Left ventricle myocardium superior (tissue), 1 donor: ENCODE measurements at places on chromosomes 2 and 18. TPM values are rescaled to one million over a fixed set of nuclear protein-coding genes. Genes with fewer than 3 reads are reported as not detected.

GRCh38 chr2:150485871-150486538 lies 1.5 kb downstream of the RND3 start:
- DNase-seq, result peak; percentile 89

DNA sequence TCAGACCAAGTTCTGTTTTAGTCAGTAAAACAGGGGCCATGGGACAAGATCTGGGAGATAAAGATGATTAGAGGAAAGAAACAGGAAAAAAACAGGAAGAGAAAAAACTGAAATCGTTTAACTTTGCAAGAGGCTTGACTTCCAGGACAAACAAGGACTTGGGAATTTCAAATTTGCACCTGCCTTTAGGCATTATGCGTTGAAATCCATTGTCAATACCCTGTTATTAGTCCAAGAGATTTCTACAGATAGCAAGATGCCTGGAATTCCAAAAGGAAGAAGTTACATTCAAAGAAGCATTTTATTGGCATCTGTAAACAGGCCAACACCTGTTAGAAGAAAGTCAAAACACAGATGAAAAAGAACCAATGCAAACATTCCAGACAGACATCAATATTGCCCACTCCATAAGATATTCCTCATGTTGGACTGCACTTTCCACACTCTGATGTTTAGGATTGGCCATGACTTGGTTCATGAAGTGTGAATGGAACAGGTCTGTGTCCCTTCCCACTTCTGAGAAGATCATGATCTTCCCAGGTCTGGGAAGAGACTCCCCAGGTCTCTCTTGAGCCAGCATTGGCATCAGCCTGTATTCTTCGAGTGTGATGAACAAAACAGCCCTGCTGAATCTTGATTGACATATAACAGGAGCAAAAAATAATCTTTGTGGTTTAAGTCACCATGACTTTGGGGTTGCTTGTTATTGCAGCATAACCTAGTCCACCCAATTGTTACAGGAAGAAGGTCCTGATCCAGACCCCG lies 181.4 kb upstream of the FN1 start:
- no peak for DNase-seq

DNA sequence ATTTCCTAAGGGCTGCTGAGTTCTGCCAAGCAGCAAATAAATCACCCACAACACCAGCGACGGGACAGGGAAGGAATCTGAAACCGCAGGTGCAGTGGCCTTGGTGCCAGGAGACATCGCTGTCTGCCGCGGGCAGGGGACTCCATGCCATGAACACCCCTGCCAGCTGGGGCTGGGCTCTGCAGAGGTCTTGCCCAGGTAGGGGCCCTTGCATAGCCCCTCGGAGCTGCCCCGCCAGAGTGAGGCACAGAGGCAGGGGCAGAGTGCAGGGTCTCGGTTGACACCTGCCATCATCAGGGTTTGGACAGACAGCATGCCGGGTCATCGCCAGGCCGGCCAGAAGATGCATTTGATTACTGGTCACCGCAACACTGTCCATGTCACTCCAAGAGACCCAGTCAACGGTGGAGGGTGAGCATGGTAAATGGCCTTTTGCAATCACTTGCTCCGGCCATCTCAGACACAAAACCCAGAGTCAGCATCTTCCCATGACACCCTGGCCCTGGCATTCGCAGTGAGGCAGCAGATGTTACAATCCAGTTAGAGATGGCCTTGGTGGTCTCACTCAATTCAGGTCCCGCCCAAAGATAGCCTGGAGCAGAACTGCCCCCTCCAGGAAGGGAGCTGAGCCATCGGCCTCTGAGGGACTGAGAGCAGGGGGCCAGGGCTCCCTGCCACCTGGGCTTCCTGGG lies 255.4 kb downstream of the NDUFA10 start:
- DNase-seq, result no peak

DNA sequence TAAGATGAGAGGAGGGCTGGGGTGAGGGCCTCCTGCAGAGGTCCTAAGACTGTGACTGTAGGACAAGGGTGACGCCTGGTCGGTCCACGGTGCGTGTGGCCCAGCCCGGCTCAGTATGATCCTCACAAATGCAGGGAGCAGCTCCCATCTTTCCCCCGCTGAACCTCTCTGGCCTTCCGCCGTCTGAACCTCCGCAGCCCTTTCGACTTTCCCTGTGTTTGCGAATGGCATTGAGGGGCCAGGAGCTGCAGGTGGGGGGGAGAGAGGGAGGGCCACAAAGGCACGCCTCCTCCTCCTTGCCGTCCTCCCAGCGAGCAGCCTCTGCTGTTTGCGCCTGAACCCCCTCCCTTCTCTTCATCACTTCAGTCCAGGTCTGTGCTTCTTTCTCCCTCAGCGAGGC lies 68.6 kb upstream of the PXDN start:
- no peak for DNase-seq

DNA sequence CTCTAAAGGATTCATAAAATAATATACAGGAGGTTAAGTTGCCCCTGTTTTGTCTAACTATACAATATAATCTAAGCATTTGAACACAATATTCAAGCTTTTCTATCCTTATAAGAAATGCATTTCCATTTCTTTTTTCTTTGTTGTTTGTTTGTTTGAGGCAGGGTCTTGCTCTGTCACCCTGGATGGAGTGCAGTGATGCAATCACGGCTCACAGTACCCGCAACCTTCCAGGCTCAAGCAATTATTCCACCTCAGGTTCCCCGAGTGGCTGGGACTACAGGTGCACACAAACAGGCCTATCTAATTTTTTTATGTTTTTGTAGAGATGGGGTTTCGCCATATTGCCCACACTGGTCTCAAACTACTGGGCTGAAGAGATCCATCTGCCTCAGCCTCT lies 307.8 kb downstream of the ZNF804A start:
- no peak for DNase-seq

DNA sequence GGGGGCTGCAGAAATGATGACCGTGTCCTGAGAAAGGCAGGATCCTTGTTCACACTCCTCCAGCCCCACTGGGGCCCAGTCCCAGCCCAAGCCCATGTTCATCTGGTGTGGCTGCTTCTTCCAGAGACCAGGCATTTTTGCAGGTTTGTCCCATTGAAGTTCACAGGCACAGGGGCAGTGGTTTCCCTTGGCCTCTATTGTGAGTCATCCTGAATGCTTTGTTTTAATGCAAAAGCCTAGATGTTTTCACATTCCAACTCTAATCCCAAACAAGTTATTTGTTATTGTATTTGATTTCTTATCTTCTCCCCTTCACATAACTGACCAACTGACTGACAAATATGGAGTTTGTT lies 426.4 kb upstream of the ID2 start:
- DNase-seq, result no peak

GRCh38 chr2:239835056-239835455 lies 190.1 kb downstream of the NDUFA10 start:
- DNase-seq, result no peak

- DNase-seq, result no peak
These were observed 109.6 kb upstream of the SPOPL start for GRCh38 chr2:138391946-138392345.

DNA sequence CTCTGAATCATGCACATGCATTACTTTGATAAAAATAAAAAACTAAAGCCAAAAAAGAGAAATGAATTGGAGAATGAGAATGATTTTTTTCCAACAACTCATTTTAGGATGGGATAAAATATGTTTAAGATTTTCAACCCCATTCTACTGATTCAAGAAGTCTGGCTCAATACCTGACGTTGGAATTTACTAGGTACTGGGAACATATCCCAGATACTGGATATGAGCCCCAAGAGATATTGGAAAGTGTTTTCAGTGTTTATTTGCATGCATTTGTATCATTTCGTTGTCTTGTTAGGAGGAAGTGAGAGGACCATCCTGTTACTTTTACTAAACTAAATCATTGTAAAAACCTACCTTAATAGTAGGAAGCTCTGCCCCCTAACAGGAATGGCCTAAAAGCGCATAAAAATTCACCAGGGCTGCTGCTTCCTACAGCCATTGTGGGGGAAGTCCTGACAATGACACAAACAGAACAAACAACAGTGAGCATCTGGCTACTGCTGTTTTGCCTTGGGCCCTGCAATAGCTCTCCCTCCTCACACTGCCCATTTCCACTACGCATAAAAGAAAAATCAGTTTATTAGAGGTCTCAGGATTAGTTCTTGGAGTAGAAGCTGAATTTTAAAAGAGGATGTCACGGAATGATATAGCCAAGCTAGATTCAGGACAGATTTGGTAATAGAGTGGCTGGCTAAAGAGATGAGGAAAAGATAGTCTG lies 35.2 kb downstream of the ANKAR start:
- DNase-seq, result no peak

GRCh38 chr2:104866883-104867812 lies 13.2 kb downstream of the POU3F3 start:
- DNase-seq, result no peak

GRCh38 chr2:54995553-54995952 lies 54.7 kb downstream of the RTN4 start:
- no peak for DNase-seq

- DNase-seq, result no peak
These were observed 115.0 kb downstream of the THADA start for GRCh38 chr2:43480874-43481273.

- no peak for DNase-seq
These were observed 2896.7 kb upstream of the TEKT4 start for GRCh38 chr2:91974401-91975129.

GRCh38 chr2:156332534-156333273 lies at the start of gene NR4A2:
TSS of gene NR4A2 (minus strand) at chr2:156332721. CDS start at chr2:156330186, 2,535 bp downstream.
- peak; percentile 92 for DNase-seq

GRCh38 chr2:8481463-8482009 lies 200.3 kb upstream of the ID2 start:
- DNase-seq, result no peak

DNA sequence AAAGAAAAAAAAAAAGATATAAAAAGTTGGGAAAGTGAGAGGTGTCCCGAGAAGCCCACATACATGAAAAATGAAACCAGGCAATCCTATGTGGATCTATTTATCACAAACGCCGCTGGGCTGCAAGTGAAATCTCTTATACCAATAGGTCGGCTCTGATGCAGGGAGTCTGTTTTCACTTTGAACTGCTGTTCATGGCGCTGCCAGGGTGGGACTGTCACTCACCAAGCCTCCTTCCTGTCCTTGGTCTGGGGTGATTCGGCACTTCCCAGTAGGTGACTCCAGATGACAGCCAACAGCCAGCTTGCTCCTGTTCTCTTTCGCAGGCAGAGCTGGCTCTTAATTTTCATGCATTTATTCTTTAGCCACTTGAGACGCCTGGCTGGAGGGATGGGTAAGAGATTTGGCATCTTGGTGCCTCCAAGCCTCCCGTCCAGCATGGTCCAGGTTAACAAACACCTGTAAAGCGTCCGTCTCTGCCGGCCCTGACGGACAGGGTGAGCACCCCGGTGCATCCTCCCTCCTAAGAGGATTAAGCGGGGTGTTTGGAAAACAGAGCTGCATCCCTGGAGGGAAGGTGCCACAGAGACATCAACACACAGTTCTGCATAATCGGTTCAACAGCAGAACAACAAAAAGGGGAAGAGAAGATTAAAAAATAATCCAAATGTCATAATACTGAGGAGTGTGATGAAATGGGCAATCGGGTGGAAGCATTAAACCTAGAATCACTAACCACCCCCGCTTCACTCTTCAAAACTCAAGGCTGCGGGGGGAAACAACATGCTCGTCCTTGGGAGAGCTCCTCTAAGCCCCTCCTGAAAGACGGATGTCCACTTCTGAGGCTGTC lies 58.7 kb downstream of the STEAP3 start:
- no peak for DNase-seq

DNA sequence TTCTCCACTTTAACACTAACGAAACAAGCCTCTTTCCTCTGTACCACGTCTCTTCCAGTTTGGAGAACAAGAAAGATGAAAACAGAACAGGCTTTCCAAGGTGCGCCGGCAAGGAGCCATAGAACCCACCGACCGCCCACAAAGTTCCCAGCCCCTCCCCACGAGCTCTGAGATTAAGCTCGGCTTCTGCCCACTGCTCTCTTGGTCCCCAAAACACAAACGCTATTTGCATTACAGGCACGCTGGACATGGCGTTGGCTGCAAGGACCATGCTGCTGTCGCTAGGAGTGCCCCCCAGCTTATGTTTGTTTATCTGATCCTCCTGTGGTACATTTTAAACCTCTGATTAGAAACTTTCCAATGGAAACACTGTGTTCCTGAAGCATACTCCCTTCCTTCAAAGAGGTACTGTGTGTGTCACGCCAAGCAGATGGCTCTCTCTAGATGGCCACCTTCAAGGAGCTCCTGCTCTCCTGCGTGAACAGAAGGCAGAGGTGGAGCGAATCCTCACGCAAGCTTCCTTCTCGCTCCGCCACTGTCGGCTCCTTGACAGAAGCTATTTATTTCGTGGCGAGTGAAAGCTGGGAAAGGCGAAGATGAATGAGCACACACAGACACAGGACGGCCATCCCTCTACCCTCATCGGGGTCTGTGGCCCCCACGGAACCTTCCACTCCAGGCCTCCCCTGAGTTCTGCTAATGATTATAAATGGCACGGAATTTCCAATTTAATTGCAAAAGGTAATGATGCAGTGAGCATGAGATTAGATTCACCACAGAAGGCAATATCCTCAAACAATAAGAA lies 166.2 kb downstream of the EIPR1 start:
- no peak for DNase-seq

- DNase-seq, result no peak
These were observed 360.1 kb upstream of the RND3 start for GRCh38 chr2:150847578-150847977.

DNA sequence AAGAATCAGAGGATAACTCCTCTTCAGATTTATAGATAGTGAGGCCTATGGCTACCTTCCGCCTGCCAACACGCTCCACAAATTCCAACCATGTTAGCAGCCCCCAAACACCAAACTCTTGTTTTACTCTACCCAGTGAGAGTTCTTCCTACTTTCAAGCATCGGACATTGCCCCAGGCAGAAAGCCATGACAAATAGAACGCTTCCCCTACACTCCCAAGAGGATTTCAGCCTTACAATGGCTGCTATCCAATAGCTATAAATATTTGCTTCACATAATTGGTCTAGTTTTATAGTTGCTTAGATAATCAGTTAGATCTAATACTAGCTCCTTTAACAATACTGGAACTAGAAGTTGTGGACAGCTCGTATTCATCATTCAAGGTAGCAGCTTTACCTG lies 503.4 kb upstream of the VRK2 start:
- DNase-seq, result no peak

DNA sequence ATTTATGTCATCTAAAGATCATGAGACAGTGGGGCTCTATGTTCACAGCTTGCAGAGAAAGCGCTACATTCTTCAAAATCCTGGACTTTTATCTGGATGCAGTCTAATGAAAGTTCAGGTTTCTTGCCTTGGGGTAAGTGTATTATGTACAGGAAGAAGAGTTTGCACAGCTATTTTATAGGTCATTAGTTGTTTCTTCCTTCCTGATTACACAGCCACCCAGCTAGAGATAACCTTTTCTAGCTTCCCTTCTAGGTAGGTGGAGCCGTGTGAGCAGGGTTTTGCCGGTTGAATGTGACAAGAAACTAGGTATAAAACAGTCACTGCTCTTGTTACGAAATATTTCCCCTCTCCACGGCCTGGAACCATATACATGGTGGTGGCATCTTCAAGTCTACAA lies 800.8 kb upstream of the SOX11 start:
- DNase-seq, result no peak

Gene FZD7
- 24.6 TPM for total RNA-seq

Gene UNC80
- not detected for total RNA-seq

Gene PRSS56
- 0.15 TPM for total RNA-seq

Gene TMEM17
- 1.4 TPM for total RNA-seq

Gene CHRNG
- total RNA-seq, result not detected

Gene SNRPD1
- total RNA-seq, result 22.6 TPM

Gene GALNT3
- 0.17 TPM for total RNA-seq

Gene PDE1A
- 16.9 TPM for total RNA-seq

Gene SERPINB4
- not detected for total RNA-seq

Gene G6PC2
- total RNA-seq, result not detected

Gene THSD7B
- 0.45 TPM for total RNA-seq

Gene NEU2
- total RNA-seq, result not detected

Gene TMEM163
- total RNA-seq, result 0.40 TPM

Gene LAMA3
- 3.4 TPM for total RNA-seq

Gene CCNT2
- 20.9 TPM for total RNA-seq

Gene C2orf78
- not detected for total RNA-seq
